COR-L47 (cell line): ENCODE measurements at places on chromosomes 7 and 10.

GRCh38 chr7:93958216-93958615, 36.7 kb downstream of the GNG11 start:
- DNase-seq, result no peak

DNA sequence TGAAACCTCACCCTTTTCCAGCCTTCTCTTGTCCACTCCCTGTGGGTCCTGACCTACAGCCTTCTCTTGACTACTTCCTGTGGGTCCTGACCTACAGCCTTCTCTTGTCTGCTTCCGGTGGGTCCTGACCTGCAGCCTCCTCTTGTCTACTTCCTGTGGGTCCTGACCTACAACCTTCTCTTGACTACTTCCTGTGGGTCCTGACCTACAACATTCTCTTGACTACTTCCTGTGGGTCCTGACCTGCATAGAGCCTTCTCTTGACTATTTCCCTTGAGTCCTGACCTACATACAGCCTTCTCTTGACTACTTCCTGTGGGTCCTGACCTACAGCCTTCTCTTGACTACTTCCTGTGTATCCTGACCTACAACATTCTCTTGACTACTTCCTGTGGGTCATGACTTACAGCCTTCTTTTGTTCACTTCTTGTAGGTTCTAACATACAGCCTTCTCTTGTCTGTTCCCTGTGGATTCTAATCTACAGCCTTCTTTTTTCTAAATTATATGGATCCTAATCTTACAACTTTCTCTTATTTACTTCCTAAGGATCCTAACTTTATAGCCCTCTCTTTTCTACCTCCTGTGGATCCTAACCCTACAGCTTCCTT, 36.5 kb downstream of the C10orf71 start:
- no peak for DNase-seq

- no peak for DNase-seq
Observed at GRCh38 chr7:47039904-47040303, 542.0 kb downstream of the TNS3 start.

- no peak for DNase-seq
Observed at GRCh38 chr7:6171532-6172223, 100.7 kb downstream of the CYTH3 start.

DNA sequence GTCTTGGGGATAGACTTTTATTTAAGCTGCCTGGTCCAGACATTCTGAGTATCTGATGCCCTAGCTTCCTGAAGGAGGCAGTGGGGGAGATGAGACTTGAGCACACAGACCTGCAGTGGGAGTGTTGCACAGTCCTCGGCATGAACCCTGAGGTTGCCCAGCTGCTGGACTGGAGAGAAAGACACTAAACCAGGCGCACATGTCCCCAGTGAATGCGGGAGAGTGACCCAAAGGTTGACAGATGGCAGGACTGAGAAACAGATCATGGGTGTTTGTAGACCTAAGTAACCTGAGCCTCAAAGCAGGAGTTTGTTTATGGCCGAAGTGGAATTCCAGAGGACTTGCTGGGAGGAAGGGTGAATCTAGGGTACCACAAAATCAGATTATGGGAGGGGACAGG, 15.7 kb upstream of the MSRB2 start:
- no peak for DNase-seq

GRCh38 chr7:23680414-23681405, 711 bp downstream of the FAM221A start:
- peak; percentile 87 for DNase-seq

DNA sequence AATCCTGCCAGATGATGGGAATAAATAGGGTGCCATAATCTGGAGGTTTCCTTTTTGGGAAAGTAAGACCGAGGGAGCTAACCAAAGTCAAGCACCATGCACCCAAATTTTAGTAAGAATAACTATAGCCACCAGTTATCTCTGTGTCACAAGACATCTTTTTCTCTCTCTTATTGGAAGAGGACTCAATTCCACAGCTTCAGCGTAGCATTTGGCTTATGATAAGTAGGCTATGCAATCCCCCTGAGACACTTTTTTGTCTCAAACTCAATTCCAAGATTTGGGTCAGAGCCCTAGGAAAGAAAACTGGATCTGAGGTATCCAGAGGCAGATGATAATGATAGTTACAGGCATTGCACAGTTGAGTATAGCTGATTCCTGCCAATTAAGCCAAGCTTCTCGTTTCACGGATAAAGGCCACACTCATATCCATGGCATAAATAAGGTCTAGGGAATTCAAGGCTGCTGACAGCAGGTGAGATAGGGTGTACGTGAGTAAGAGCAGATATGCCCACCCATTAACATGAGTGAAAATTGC, 425.2 kb upstream of the CNTNAP2 start:
- no peak for DNase-seq

DNA sequence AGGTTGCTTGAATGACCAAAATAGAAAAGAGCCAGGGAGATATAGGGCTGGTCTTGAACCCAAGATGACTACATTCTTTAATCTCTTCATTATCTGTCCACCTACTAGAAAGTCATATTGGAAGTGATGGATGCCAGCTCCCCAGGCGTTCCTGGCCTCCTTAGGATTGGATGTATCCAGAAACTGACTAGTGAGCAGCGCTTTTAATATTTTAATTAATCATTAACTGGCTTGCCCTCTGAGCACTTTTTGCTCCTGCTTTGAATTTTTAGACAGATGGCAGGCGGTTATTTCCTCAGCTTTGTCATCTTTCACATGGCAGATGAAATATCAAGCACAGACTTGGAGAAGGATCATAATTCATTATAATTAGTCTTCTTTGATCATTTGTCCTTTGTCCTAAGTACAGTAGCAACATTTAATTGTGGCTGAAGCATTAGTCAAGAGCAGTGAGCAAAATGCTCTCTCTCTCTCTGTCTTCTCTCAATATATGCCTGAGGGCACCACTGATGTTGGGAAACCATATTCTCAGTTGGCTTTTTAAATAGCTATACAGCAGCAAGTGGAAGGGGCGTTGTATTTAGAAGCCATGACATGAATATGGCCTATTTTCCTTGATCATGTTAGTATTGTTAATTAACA, 588.0 kb downstream of the NRG3 start:
- DNase-seq, result no peak

GRCh38 chr10:9147475-9147874, 1093.0 kb downstream of the GATA3 start:
- no peak for DNase-seq

DNA sequence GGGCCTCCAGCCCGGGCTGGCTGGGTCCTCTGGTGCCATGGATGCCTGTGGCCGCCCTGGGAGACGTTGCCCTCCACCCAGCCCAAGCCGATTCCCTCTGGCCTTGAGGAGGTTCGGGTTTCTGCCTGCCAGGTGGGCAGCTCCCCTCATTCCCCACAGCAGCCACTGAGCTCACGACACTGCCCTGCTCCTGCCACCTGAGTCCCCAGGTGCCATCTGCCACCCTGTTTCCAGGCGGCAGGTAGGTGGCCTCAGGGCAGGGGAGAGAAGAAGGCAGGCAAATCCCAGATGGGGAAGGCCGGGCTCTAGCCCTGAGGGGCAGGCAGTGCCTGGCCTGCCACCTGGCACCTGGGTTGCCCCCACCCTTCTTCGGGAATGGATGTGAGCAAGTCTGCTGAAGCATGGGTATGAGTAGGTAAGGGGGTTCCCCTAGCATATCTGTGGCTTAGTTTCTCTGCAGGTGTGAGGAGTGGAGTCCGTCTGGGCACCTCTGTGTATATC, 92.2 kb upstream of the PPIF start:
- no peak for DNase-seq

GRCh38 chr7:22566592-22566991, 66.6 kb upstream of the STEAP1B start:
- DNase-seq, result no peak
